ENCODE measurements at places on chromosomes 5 and 9.
A peak's percentile ranks its signal among the peaks of the same experiment; 100 is the strongest.

- no peak for DNase-seq
These were observed 153.3 kb downstream of the PJA2 start for GRCh38 chr5:109256486-109256885.

GRCh38 chr5:179267671-179268083 is 77.6 kb downstream of the ADAMTS2 start:
- DNase-seq = no peak

GRCh38 chr5:150406723-150407095 is 6.0 kb downstream of the CD74 start:
- DNase-seq = no peak

GRCh38 chr9:115969096-115969495 is 184.5 kb upstream of the PAPPA start:
- DNase-seq = no peak

GRCh38 chr5:95390812-95391492 is at the start of gene FAM81B:
TSS of gene FAM81B (plus strand) at chr5:95391366. CDS start at chr5:95391390, 24 bp downstream.
- DNase-seq = no peak

- no peak for DNase-seq
These were observed 218.9 kb downstream of the DIRAS2 start for GRCh38 chr9:90423661-90424193.

GRCh38 chr9:131692612-131693562 is 47.0 kb downstream of the RAPGEF1 start:
- DNase-seq = no peak

DNA sequence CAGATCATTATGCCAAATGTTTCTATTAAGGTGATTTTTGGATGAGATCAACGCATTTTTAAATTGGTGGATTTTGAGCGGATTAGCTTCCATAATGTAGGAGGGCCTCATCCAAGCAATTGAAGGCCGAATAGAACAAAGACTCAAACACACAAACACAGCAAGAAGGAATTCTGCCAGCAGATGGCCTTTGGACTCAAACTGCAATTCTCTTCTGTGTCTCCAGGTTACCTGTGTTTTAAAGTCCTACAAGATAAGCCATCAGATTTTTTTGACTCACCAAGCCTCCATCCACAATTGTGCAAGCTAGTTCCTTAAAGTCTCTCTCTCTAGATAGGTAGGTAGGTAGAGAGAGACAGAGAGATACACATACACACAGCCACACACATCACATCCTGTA is 25.5 kb downstream of the CDH6 start:
- no peak for DNase-seq

DNA sequence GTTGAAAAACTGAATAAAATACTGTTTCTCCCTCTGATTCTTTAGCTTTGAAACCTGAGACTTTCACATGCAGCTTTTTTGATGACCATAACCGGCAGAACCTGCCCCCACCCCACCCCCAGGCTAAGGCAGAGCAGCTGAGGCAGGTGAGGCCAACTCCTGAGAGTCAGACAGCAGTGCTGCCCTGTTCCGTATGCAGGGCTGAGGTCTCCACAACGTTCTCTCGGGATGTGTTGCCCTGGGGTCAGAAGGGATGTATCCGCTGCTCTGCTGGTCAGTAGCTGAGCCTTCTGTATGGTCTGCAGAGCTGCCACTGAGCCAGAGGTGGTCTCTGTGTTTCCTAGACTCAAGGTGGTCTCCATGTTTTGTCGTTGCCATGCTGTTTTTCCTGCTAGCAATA is 190.5 kb downstream of the AOPEP start:
- DNase-seq = no peak

GRCh38 chr5:68965926-68966325 is 127.9 kb upstream of the SLC30A5 start:
- DNase-seq = no peak

GRCh38 chr5:178113141-178113787 is at the start of gene N4BP3:
TSS of gene N4BP3 (plus strand) at chr5:178113532. CDS start at chr5:178119584, 6,052 bp downstream.
- DNase-seq = peak; percentile 45

GRCh38 chr5:72509401-72509800 is 2.2 kb upstream of the ZNF366 start:
- no peak for DNase-seq

- DNase-seq = no peak
These were observed 6.7 kb downstream of the CCDC187 start for GRCh38 chr9:136297016-136297691.

- no peak for DNase-seq
These were observed 77.5 kb downstream of the PSD2 start for GRCh38 chr5:139872851-139873794.

GRCh38 chr9:39587844-39588499 is 232.5 kb downstream of the SPATA31A1 start:
- no peak for DNase-seq

GRCh38 chr5:100319885-100320284 is 215.3 kb upstream of the FAM174A start:
- no peak for DNase-seq

GRCh38 chr5:154147666-154148065 is 42.9 kb upstream of the GALNT10 start:
- no peak for DNase-seq

DNA sequence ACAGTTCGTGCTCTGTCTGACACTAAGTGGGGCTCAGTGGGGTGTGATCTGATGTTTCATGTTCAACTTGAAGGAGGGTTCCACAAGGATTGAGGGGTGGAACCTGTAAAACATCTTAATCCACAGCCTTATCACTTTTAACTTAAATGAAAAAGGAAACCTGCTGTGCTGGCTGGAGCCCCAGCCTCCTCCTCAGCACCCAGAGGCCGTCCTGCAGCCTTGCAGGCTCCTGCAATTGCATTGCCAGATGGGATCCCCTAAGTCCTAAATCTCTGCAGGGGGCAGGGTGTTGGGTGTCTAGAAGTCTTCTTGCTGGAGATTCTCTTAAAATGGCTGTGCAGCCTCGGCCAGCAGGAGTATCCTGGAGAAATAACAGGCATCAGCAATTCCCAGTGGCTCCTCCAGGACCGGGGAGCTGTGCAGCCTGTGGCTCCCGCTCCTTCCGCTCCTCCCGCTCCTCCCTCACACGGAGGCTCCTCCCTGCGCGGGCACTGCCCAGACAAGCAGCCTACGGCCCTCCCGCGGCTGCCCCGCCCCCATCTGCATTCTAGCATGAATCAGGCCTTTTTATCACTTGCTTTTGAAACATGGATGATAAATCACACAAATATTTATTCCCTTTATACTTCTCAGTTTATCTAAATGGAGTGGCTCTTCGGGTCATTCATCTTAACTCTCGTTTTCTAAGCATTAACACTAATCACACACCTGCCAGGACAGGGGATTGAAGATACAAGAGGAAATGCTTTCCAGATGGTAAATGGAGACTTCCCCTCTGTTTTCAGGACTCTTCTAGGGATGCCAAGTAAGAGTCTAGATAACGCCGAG is 131.0 kb downstream of the ADAMTS16 start:
- peak; percentile 74 for DNase-seq

- DNase-seq = peak; percentile 85
These were observed 21.9 kb upstream of the VDAC1 start for GRCh38 chr5:134026521-134027287.

DNA sequence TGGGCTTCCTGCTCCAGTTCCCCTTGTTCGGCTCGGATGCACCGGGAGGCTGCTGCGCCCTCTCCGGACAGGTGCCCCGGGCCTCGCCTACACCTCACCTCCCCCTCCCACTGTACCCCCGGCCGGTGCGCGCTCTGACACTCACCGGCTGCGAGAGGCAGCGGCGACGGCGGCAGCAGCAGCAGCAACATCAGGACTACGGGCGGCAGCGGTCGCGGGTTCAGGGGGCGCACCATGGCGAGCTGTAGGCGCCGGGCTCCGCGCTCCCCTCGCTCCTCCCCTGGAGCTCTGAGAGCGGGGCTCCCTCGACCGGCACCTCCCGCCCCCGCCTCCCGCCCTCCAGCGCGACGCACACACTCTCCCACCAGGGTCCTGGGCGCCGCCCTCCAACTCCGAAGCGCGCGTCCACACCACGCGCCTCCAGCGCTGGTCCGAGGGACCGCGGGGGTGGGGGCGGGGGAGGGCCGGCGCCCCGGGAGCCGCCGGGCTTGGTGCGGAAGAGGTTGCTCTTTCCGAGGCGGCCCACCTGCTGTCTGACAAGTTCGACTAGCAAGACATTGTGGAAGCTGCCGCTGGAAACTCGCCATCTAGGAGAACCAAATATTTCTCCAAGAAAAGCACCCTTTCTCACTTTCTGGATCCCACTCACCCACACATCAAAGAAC is at the start of gene GFRA3:
GFRA3 (minus strand) TSS at position 433 of the 665 bp plus-strand sequence; CDS start at position 236, 197 bp downstream.
- no peak for DNase-seq

- DNase-seq = no peak
These were observed 31.5 kb downstream of the GOLGA2 start for GRCh38 chr9:128244091-128244836.

- DNase-seq = peak; percentile 31
These were observed 98.4 kb downstream of the FNBP1 start for GRCh38 chr9:129944506-129945116.

GRCh38 chr9:127585161-127585819 is 26.8 kb upstream of the STXBP1 start:
- DNase-seq = no peak

DNA sequence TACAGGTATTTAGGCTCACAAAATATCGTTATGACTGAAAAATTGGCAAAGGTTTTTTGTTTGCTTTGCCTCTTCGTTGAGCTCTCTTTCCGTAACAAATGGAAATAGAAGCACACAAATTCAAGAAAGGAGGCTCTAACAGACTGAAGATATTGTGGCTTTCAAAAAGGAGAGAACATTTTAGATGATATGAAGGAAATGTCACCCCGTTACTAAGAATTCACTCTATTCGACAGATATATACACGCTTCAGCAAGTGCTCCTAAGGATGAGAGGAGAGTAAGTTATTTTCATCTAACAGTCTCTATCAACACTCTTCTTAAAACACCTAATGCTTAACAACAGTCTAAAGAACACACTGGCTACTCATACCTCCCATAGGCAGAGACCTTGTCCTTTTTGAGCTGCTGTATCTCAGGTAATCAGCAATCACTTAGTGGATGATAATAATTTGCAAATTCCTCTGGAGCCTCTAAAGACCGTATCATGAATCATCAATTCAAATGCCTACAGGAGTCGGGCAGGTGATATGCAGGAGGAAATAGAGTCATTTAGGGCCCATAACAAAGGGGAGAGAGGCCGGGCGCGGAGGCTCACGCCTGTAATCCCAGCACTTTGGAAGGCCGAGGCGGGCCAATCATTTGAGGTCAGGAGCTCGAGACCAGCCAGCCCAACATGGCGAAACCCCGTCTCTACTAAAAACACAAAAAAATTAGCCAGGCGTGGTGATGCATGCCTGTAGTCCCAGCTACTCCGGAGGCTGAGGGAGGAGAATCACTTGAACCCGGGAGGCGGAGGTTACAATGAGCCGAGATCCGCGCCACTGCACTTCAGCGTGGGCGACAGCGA is 1.4 kb upstream of the HSDL2 start:
- peak; percentile 28 for DNase-seq

Data from NCI-H524 (cell line).